ENCODE measurements at places on chromosomes 2 and 18.

- DNase-seq, result no peak
Measured at GRCh38 chr2:242022550-242023290, 153.2 kb downstream of the RTP5 start.

DNA sequence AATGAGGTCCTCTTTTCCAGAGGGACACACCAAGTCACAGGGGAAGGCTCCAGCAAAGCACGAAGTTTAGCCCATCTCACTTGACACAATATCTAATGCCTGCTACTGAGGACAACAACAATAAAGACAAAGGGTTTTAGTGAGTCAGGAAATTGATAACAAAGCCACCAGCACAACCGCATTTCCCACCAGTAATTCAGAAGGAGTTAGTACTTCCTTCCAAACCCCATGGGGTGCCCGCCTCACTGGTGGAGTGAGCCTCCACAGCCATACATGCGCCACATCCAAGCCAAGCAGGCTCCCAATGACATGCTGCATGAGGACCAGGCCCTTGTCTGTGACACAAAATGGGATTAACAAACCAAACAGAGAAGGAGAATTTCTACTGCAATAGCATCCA, 40.1 kb downstream of the MRPL35 start:
- no peak for DNase-seq

GRCh38 chr18:9330419-9330818, 4.2 kb upstream of the TWSG1 start:
- no peak for DNase-seq

GRCh38 chr2:10278029-10278762, 24.5 kb upstream of the HPCAL1 start:
- DNase-seq, result no peak

- DNase-seq, result no peak
Measured at GRCh38 chr2:236908439-236909192, 177.1 kb upstream of the COPS8 start.

GRCh38 chr2:120486946-120487345, 141.0 kb downstream of the INHBB start:
- DNase-seq, result no peak

GRCh38 chr2:36713310-36713709, 16.8 kb downstream of the VIT start:
- no peak for DNase-seq

DNA sequence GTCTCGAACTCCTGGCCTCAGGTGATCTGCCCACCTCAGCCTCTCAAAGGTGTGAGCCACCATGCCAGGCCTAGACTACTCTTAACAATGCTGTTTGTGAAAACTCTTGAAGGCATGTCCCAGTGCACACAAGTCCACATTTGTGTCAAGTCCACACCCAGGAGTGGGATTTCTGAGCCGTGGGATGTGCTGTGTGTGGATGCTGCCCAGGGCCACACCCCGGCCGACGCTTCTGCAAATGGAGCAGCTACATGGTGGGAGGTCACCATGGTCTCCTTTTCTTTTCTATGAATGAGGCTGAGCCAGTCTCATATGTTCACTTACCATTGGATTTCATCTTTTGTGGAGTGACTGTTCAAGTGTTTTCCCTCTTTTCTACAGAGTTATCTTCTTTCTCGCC, 15.8 kb downstream of the SNED1 start:
- no peak for DNase-seq

GRCh38 chr2:27170581-27171337, 22.0 kb downstream of the TCF23 start:
- DNase-seq, result no peak

DNA sequence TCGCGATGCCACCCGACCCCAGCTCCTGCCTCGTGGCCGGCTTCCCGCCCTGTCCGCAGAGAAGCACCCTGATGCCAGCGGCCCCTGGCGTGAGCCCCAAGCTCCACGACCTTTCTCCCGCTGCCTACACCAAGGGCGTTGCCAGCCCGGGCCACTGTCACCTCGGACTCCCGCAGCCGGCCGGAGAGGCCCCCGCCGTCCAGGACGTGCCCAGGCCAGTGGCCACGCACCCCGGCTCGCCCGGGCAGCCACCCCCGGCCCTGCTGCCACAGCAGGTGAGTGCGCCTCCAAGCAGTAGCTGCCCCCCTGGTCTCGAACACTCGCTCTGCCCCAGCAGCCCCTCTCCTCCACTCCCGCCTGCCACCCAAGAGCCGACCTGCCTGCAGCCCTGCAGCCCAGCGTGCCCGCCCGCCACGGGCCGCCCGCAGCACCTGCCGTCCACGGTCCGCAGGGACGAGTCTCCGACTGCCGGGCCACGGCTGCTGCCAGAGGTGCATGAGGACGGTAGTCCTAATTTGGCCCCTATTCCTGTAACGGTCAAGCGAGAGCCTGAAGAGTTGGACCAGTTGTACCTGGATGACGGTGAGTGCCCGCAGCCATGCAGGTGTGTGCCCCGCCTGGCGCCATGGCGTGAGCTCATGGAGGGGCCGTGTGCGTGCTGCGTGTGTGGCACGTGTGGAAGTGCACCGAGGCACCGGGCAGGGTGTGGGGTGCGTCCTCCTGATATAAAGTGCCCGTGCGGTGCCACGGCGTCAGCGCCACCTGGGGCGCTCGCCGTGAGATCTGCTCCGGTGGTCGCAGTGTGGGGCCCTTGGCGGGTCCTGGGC, 90.8 kb downstream of the NFATC1 start:
- no peak for DNase-seq

DNA sequence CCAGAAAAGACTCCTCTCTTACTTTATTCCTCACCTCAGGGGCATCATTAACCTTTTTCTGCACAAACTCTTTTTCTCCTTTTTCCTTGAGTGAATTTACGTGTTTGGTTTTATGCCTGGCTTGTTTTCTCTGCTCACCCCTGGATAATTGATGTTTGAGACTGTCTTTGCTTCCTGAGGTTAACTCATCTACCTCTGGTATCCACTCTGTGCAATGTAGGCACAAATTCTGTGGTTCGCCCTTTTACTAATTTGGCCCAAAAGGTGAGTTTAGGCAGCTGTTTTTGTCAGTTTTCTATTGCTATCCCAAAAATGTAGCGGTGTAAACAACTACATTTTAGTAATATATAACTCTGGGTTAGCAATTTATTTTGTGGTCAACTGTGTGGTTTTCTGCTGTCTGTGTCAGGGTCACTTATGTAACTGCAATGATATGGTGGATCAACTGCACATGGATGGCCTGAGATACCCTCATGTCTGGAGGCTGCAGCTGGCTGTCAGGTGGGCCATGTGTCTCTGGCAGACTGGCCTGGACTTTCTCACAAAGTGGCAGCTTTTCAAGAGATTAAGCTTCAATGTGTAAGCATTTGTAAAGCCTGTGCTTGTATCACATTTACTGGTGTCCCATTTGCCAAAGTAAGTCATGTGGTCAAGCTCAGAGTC, 329.7 kb downstream of the FSIP2 start:
- DNase-seq, result no peak

DNA sequence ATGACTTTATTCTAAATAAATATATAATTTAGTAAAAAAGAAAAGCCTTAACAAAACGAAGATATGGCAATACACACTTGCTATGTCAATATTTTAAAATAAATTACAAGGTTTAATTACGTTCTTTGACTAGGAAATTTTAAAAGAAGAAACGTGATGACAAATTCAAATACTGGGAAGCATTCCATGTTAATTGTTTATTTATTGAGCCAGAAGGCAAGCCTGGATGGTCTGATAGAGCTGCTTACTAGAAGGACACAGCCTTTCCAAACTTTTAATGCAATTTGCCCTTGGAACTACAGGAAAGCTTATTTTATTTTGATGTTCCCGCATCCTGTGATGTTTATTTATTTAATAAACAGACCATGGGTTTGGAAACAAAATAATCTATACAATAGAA, 33.4 kb upstream of the DSEL start:
- DNase-seq, result no peak

- peak; percentile 23 for DNase-seq
Measured at GRCh38 chr2:109497911-109498870, 115.6 kb downstream of the SEPTIN10 start.

- no peak for DNase-seq
Measured at GRCh38 chr2:167186465-167186864, 298.2 kb downstream of the XIRP2 start.

- no peak for DNase-seq
Measured at GRCh38 chr2:128466376-128466775, 147.7 kb upstream of the HS6ST1 start.

- DNase-seq, result no peak
Measured at GRCh38 chr2:151192681-151193080, 69.0 kb downstream of the RBM43 start.

- DNase-seq, result peak; percentile 89
Measured at GRCh38 chr2:50582164-50582563, 449.8 kb downstream of the NRXN1 start.

- no peak for DNase-seq
Measured at GRCh38 chr2:22406625-22407024, 978.4 kb upstream of the KLHL29 start.

- DNase-seq, result no peak
Measured at GRCh38 chr18:3177902-3178687, 41.7 kb downstream of the MYOM1 start.

DNA sequence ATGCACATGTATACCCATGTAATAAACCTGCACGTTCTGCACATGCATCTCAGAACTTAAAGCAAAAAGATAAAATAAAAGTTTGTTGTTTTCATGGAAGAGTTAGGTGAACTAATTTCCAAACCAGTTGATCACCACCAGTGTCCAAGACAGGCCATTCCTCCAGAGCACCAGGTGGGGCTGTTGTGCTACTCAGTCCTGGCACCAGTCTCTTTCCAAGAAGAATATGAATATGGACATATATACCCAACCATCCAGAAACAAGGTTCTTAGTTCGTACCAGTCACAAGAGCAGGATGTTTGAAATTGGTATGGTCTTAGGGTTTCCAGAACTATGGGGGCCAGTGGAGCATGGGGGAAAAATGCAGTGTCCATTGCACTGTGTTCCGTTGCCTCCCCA, 17.2 kb upstream of the TNP1 start:
- no peak for DNase-seq

GRCh38 chr18:8706791-8707555, 1.6 kb downstream of the MTCL1 start:
- peak; percentile 59 for DNase-seq

- DNase-seq, result no peak
Measured at GRCh38 chr18:31170335-31170734, 7.7 kb upstream of the DSC1 start.

DNA sequence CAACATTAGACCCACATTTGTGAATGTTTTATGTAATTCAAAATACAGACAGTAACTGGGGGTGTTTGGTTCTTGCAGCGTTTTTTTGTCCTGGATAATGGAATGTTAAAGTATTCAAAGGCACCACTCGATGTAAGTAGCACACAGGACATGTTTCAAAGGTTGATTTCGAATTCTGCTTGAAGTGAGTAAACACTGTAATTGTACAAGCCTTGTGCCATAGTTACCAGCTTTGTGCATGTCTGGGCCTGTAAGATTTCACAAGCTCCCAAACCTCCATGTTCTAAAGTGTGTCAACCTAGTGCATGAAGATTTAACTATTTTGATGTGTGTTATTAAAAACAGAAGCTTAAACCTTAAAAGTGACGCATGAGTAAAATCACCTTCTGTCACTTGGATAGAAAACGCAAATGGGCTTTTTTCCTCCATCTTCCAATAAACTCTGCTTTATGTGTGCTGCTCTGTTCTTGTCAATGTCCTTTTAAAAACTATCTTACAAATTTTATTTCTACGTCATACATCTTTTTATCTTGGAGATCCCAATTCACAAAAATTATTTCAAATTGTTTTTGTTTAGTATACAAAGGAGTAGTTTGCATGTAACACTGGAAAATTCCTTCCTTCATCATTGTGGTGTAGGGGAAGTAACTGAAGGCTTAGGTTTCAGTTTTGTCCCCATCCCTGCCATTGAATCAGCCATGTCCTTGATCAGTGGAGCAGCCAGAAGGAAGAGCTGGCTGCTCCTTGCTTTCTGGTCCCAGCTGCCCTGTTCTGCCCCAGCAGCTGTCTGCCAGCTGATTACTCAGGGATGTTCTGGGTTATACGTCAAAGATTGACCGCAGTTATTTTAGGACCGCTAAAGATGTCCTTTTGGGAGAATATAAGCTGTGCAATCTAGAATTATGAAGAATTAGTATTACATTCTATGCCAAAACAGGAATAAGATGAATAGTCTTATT, 119.2 kb downstream of the PRKRA start:
- peak; percentile 75 for DNase-seq

DNA sequence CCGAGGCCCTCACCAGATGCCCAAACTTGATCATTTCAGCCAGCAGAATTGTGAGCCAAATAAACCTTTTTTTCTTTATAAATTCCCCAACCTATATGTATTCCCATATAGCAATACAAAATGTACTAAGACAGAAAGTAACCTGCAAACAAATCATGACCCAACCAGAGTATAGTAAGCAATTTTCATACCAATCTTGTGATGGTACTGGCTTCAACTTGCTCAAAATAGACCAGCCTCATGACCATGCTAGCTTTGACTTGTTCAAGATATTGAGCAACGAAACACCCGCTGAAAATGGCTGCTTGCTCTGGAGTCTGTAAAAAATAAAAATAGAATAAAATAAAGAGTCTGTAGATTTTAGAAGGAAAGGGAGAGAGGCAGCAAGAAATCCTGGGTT, 97.6 kb downstream of the C1D start:
- no peak for DNase-seq

DNA sequence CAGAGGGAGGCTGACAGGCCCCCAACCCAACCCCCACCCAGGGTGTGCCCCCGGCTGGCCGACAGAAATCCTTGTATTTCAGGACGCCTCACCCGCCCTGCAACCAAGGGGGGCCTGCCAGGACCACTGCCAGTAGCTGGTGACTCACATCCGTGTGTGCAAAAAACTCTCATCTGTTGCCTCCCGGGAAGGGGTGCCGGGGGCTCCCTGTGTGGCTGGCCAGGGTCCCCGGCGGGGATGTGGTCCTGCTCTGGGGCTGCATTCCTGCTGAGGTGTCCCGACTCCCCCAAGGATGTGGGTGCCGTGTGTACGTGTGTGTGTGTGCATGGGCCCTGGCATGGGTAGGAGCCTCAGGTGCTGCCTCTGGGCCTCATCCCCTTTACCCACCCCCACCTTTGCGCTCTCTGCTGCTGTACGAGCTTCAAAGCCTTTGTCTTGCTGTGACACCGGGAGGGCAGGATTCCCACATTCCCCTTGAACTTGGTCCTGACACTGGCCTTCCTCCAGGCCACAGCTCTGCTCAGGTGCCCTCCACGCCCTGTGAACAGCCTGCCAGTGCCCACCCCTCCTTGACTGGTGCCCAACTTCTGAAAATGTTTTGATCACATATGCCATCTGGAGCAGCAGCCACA, 226.3 kb upstream of the HDAC4 start:
- no peak for DNase-seq

DNA sequence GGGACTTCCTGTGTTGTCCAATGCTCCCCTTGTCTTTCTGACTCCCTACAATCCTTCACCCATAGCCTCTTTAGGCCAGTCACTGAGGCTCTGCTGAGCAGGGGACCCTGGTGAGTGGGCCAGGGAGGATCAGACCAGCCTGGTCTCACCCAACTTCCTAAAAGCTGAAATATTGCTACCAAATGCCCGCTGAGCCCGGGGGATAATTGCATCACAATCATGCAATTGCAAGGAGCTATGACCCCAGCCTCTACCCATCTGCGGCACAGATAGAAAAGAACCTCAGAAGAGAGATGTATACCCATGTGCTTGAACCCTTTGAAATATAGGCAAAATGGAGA, 3.7 kb upstream of the SP100 start:
- no peak for DNase-seq
